Natural killer cell treated with Interleukin-12 subunit alpha and Interleukin-12 subunit beta and Interleukin-15 and Interleukin-18, amount 100 ng/mL, for 72 hours (primary cell): ENCODE measurements at places on chromosomes 7 and 10.

DNA sequence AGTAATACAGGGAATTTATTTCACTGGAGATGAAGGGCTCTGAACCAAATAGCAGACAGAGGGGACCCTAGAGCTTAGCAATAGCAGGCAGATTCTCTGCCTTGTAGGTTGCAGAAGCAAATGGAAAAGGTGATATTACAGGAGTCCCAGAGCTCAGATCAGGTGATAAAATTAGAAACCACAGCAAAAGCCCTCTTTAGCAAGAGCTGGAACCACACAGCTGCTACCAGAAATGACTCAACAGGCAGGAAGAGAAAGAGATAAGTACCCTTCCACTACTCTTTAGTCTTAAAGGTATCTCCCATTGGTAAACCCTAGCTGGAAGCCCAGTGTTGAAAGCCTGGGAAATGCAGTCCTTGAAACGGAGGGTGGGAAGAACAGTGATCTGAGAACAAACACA, 535.6 kb upstream of the GHITM start:
- no peaks in the 10 kb centered on the region for H3K27me3 ChIP-seq
- H3K27ac ChIP-seq, result no peak overlapping the region
- no peak for DNase-seq
- H3K4me1 ChIP-seq, result no peaks in the 10 kb centered on the region
- no peak overlapping the region for H3K4me3 ChIP-seq

- no peak for DNase-seq
- no peak overlapping the region for H3K27ac ChIP-seq
- H3K36me3 ChIP-seq, result peaks cover 10% of the 10 kb centered on the region
- H3K27me3 ChIP-seq, result no peaks in the 10 kb centered on the region
- H3K4me3 ChIP-seq, result no peak overlapping the region
- H3K4me1 ChIP-seq, result no peaks in the 10 kb centered on the region
Observed at GRCh38 chr7:146375170-146375569, 258.6 kb downstream of the CNTNAP2 start.

DNA sequence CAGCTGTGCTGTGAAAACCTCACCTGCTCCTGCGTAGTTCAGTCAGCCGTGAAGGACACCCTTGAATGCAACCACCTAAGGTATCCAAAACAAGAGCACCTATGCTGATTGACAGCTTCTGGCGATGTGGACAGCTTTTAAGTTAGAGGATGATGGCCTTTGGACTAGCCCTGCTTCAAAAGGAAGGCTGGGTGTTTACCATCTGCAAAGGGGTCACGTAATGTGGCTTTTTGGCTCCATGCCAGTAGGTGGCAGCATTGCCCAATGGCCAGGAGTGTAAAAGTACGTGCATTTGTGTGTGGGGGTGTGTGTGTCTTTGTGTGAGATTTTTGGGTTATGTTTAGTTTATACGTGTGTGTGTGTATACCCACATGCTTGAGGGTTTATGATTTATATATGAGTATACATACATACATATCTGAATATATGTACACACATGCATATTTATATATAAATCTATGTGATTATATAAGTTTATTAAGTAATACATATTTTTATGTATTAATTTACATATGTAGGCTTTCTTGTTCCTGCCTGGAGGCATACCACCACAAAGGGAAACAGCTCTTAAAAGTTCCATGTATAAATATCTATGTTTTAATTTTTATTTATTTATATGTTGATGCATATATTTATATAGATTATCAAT, 236.3 kb upstream of the ANKRD30A start:
- no peaks in the 10 kb centered on the region for H3K36me3 ChIP-seq
- H3K4me1 ChIP-seq, result no peaks in the 10 kb centered on the region
- H3K27me3 ChIP-seq, result no peaks in the 10 kb centered on the region
- DNase-seq, result no peak
- no peak overlapping the region for H3K27ac ChIP-seq

DNA sequence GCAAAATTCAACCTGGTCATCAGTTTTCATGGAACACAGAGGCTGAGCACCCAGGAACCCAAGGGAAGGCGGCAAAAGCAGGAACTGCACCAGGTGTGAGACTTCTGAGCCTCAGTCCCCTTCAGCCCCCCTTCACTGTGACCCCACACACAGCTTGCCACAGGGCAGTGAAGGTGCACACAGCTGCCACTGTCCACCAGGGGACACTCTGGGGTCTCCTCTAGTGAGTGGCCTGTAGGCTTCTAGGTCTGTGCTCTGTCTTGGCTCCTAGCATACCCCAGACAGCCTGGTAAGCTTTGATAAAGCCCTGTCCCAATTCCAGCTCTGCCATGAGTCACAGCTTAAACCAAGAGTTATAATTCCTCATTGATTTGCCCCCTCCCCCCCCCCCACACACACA, 12.1 kb downstream of the KCNH2 start:
- H3K27ac ChIP-seq, result no peak overlapping the region
- DNase-seq, result no peak

GRCh38 chr7:23938937-23939552, 229.0 kb downstream of the STK31 start:
- H3K27me3 ChIP-seq, result peaks cover 48% of the 10 kb centered on the region
- no peak overlapping the region for H3K27ac ChIP-seq
- no peaks in the 10 kb centered on the region for H3K36me3 ChIP-seq
- no peak overlapping the region for H3K4me3 ChIP-seq

GRCh38 chr10:30687698-30688213, 58.2 kb upstream of the LYZL2 start:
- H3K27me3 ChIP-seq, result peaks cover 32% of the 10 kb centered on the region
- H3K4me1 ChIP-seq, result peaks cover 7% of the 10 kb centered on the region
- peak overlapping the region; percentile 36 for H3K27ac ChIP-seq
- DNase-seq, result peak; percentile 84
- peak overlapping the region; percentile 32 for H3K4me3 ChIP-seq

- H3K27me3 ChIP-seq, result peaks cover 37% of the 10 kb centered on the region
- H3K4me1 ChIP-seq, result peaks cover 40% of the 10 kb centered on the region
- no peak for DNase-seq
- no peaks in the 10 kb centered on the region for H3K36me3 ChIP-seq
- H3K4me3 ChIP-seq, result no peak overlapping the region
Observed at GRCh38 chr7:2719007-2719406, 31.0 kb downstream of the AMZ1 start.

DNA sequence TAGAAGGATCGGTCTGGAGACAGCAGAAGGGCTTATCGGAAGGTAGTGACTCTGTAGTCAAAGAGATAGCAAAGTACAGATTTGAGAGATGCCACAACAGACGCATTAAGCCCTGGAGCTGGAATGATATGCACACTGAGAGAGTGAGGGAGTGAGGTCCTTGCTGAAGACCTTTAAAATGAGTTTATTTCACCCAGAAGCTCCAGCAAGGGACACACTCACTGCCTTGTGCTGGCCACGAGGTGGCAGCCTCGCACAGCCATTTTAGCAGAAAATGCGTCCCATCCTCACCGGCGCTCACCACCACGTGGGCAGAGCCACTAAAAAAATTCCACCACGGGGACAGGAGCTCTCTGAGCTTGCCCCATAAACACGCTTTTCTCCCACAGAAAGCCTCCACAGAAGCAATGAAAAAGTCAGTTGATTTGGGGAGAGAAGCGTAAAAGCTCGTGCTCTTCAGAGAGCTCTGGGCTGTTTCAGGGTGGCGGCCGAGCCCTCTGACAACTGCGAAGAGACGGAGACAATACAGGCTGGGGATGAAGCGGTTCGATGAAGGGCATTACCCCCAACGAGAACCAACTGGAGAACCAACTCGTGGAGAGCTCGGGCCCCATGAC, 163.0 kb upstream of the KLF14 start:
- H3K4me3 ChIP-seq, result peak overlapping the region; percentile 18
- DNase-seq, result peak; percentile 71
- peaks cover 74% of the 10 kb centered on the region for H3K4me1 ChIP-seq
- peak overlapping the region; percentile 88 for H3K27ac ChIP-seq
- peaks cover 35% of the 10 kb centered on the region for H3K36me3 ChIP-seq
